Activated T-helper 9 cell treated with anti-CD3 and anti-CD28 coated beads, Interleukin-2, amount 50 U/mL, for 16 hours (primary cell): ENCODE measurements at places on chromosomes 2 and 18.

DNA sequence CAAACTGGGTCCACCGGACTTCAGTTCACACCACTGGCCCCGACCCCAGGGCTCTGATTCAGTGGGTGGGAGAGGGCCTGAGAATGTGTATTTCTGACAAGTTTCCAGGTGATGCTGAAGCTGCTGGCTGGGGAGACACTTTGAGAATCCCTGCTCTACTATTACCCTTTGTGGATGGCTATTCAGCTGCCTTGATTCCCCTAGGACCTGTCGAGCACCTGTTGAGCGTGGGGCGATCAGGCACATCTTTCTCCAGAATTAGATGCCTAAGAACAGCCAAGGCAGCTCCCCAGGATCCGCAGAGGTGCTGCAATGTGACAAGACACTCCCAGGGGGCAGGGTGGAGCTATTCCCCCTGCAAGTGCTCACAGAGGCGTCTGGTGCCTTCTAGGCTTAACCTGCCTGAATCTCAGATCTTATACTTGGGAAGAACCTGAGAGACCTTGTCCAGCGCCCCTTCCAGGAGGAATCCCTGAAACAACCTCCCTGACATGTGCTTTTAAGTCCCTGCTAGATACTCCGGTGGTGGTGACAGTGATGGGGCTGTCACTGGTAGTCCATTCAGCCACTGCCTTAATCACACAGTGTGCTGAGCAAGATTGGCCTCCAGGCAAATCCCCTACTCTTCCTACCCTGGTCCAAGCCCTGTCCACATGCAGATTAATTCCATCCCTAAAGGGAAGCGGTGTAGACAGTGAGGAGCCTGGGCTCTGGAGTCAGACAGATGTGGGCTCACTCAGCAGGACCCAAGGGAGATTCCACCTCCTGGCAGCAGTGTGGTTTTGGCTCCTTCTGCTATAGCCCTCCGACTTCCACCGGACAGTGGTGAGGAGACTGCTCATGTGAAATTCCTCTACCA, 43.4 kb upstream of the OTOF start:
- no peak for DNase-seq

DNA sequence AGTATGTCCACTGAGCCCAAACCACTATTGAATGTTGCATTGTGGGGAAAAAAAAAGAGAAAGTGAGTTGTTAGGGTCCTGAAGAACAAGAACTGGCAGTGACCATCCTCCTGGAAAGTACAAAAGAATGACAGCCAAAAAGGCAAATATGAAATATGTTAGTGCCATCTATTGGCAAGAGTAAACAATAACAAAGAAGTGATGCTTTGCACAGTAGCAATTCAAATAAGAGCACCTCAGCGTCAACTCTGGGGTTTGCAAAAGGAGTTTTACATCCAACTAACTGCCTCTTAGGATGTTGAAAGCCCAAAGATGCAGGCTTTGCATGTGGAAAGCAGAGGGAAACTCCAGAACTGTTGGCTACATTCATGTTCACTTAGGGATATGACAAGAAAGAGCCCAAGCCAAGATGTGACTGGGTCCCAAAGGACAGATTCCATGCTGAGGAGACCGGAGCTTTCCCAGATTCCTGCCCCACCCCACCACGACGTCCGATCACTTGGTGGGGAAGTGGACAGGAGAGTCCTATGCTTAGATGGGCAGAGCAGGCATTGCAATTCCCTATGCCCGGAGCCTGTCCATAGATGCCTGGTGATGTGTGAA, 15.6 kb downstream of the TRABD2A start:
- DNase-seq, result no peak

DNA sequence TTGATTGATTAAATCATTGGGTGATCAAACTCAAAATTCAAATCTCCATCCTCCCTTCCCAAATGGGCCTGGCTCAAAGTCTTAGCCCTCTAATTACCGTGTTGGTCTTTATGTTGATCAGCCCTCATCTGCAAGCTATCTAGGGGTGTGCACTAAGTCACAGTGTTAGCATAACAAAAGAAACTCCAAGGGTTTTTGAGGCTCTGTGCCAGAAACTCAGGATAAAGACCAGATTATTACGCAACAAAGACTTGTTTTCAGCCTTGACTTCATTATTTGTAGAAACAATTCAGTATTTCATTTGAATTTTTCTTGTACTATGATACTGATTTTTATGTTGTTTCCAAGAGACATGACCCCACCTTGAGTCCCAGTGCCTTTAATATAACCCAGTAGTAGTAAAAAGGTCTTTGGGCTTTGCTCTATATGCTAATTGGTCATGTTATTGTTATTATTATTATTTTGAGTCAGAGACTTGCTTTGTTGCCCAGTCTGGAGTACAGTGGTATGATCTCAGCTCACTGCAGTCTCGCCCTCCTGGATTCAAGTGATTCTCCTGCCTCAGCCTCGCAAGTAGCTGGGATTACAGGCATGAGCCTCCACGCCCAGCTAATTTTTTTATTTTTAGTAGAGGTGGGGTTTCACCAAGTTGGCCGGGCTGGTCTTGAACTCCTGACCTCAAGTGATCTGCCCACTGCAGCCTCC, 13.9 kb downstream of the PSMD14 start:
- no peak for DNase-seq

DNA sequence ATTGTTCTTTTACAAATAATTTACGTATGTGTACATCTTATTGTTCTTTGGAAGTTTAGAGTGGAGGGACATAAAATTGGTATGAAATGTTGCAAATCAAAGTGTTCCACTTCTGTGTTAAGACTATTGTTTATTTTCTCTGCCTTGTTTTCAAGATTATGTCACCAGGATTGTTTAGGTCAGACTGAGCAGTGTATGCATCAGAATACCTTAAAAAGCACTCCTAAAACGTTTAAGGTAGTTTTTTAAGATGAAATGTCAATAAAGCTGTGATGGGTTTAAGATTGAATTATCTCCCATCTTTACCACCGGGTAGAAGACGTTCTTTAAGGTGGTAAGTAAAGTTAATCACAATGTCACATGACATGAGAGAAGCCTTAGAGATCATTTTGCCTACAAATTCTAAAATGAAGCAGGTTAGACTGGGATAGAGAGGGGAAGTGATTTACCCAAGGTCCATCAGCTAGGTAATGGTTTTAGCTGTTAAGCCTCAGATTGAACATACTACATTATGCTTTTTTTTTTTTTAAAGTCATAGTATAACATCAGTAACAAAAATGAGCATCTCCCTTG, 10.6 kb downstream of the VAPA start:
- DNase-seq, result no peak
